ENCODE measurements at places on chromosomes 16 and 17.
A peak's percentile ranks its signal among the peaks of the same experiment; 100 is the strongest.

DNA sequence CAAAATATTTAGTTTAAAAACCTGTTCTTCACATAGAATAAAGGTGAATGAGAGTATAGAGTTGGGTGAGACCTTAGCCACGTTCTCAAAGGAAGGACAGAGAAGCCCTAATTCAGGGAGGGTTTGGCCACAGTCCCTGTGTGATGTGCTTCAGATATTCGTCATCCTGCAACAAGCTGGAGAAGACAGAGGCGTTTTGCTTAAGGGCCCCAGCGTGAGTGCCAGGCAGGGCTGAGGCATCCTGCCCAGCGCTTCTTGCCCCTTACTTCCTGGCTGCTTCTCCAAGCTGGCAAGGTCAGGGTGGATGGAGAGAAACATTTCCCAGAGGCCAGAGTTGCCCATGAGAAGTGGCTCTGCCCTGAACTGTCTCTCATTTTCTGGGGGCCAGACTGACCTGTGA, 46.9 kb downstream of the AXIN2 start:
- DNase-seq: no peak

DNA sequence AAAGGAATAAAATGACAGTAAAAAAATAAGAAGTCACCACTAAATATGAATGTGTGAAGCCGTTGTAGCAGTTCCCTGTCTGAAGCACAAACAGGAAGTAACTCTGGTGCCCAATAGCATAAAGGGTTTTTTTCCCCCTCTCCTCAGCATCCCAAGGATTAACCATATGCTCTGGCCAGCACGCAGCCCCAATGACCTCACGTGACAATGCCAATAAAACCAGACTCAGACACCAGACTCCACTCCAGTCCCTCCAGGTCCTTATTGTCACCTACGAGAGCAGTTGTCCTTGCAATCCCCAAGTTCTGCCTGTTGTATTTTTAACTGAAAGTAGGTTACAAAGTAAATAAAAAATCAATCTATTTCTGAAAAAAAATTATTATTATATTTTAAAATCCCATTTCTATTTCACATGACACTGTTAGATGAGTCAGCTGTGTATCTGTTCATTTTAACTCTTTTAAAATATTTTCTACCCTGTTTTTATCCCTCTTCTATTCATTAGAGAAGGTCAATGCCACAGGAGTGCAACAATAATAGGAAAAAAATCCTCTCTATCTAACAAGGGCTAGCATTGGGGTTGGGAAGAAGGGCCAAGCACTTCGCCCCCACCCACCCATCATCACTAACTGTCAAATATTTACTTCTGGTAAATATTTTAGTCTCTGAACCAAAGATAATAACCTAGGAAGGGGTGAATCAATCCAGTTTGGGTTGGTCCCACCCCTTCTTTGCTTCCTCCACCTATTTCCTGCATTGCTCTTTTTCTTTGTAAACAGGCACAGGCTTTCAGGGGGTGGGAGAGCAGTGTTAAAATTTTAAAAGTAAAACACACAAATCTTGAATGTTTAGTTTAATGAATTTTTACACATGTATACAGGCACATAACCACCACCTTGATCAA, 6.6 kb downstream of the PRAC1 start:
- DNase-seq: no peak

DNA sequence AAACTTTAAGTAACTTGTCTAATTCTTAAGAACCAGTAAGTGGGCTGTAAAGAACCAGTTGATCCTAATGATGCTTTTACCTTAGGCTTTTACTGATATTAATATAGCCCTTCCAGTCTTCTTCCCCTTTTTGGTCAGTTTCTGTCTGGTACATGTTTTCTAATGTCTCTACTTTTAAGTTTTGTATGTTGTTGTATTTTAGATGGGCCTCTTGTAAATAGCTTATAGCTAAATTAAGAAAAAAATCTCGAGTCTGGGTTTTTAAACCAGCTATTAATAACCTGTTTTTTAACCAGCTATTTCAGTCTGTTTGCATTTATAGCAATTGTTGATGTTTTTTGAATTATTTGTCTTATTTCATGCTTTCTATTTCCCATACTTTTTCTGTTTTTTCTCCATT, 79.0 kb downstream of the PITPNC1 start:
- DNase-seq: no peak

GRCh38 chr16:51119556-51119955, 31.5 kb downstream of the SALL1 start:
- no peak for DNase-seq

DNA sequence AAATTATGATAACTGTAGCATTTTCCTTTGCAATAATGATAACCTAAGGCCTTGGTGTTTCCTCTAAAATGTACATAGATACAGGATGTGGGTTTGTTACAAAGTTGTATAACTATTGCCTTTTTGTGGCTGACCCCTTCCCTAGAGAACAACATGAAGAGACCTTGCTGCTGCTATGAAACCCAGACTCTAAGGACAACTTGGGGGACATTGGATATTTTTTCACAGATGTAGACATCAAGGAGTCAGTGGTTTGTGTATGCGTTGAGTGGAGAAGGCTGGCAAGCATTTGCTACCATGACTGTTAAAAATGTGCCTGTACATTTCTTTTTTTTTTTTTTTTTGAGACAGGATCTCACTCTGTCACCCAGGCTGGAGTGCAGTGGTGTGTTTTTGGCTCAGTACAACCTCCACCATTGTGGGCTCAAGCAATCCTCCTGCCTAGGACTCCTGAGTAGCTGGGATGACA, 12.3 kb downstream of the HMOX2 start:
- no peak for DNase-seq

DNA sequence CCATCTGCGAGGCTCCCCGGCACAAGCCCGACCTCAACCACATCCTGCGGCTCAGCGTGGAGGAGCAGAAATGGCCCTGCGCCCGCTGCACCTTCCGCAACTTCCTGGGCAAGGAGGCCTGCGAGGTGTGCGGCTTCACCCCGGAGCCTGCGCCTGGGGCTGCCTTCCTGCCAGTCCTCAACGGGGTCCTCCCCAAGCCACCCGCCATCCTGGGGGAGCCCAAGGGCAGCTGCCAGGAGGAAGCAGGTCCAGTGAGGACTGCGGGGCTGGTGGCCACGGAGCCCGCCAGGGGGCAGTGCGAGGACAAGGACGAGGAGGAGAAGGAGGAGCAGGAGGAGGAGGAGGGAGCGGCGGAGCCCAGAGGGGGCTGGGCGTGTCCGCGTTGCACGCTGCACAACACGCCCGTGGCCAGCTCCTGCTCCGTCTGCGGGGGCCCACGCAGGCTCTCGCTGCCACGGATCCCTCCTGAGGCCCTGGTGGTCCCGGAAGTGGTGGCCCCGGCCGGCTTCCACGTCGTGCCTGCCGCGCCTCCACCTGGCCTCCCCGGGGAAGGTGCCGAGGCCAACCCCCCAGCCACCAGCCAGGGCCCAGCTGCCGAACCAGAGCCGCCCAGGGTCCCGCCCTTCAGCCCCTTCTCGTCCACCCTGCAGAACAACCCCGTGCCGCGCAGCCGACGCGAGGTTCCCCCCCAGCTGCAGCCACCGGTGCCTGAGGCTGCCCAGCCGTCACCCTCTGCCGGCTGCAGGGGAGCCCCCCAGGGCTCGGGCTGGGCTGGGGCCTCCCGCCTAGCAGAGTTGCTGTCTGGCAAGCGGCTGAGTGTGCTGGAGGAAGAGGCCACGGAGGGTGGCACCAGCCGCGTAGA, 13.1 kb upstream of the PRR35 start:
- DNase-seq: no peak

- DNase-seq: peak; percentile 9
Observed at GRCh38 chr17:45946841-45947256, 52.2 kb upstream of the STH start.

DNA sequence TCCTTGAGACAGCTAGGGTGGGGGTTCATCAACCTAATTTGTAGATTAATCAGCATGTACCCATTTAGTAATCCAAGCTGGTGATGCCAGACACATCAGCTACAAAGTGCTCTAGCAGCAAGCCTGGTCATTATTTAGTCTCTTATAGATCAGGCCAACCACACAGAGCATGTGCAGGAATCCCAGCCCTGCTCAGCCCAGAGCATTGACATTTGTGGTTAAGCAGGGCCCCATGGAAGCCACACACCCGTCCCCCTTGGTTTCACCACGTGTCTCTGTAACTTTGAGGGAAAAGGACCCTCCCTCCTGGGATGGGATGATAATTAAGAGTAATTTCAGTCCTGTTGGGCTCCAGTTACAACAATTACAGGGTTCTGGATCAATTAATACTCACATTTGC, 268.8 kb upstream of the RPL38 start:
- DNase-seq: no peak

GRCh38 chr16:68360956-68361355, 50.1 kb downstream of the PRMT7 start:
- no peak for DNase-seq

GRCh38 chr16:11138022-11138768, 117.8 kb downstream of the SOCS1 start:
- no peak for DNase-seq

GRCh38 chr16:53503991-53504663, 1.1 kb upstream of the AKTIP start:
- DNase-seq: peak; percentile 60

DNA sequence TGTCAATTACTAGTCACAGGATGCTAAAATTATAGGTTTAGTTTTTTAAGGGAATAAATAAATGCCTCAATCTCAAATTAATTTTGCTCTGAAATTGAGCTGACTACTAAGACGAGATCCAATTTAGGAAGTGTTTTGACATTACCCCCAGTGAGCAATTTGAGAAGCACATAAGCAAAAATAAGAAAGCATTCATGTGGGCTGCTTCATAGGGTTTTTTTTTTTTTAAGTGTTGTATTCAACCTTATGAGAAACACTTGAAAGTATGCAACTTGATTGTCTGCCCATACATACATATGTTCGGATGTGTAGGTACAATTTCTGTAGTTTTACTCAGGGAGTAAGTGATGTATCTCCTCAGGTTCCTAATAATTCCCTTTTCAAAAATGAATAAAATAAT, 77.6 kb downstream of the PRKCA start:
- no peak for DNase-seq

GRCh38 chr16:73887911-73888310, 408.7 kb upstream of the PSMD7 start:
- DNase-seq: no peak

- DNase-seq: no peak
Observed at GRCh38 chr17:30379303-30379902, 676 bp downstream of the CPD start.

GRCh38 chr17:31373150-31374093, 18.1 kb upstream of the RAB11FIP4 start:
- DNase-seq: peak; percentile 86

DNA sequence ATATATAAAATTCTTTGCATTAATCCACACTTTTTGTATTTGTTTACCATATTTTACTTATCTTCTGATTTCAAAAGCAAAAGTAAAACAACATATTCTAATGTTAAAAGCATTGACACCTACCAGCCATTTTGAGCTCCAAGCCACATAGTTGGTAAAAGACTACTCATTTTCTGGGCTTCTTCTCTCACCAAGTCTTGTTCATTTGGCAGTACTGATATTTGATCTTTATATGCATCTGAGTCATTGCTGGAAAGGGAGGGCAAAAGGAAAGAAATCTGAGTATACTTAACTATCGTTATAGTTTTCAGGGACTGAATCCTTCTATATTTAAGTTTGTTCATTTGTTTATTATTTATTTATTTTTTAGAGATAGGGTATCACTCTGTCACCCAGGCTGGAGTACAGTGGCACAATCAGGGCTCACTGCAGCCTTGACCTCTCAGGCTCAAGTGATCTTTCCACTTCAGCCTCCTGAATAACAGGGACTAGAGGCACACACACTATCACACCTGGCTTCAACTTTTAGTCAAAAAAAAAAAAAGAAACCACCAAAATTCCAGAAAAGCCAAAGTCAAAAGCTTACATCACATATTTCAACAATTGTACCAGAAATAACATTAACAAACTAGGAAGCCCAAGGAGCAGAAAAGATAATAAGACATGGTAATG, 121.0 kb upstream of the TOB1 start:
- DNase-seq: peak; percentile 68

DNA sequence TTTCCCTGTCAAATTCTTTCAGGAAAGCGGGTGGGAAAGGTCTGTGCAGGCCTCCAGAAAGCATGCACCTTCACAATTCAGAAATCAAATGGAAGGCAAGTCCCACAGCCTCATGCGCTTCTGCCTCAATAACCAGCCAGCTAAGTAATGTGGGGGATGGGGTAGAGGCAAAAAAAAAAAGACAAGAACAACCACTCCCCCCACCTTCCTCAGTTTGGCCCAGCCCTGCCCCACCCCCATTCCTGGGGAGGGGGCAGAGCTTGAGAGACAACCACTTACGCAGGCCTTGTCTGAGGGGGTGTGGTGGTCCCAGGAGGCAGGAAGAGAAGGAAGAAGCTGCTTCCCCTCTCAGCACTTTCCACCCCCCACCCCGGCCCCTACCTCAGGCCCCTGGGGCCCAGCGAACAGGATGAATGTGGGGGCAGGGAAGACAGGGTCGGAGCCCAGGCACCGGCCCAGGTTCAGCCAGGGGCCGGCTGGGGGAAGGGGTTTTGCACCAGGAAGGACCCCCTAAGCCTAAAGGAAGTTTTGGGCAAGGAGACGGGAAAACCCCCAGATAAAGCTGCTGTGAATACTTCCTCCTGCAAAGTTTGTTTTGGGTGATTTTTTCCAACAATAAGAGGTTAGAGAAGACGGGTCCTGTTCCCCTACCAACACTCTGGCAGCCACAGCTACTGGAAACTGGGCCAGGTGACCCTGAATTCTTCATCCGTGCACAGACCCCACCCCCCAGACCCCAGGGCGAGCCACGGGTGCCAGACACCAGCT, 1.2 kb downstream of the JUP start:
- DNase-seq: peak; percentile 70

DNA sequence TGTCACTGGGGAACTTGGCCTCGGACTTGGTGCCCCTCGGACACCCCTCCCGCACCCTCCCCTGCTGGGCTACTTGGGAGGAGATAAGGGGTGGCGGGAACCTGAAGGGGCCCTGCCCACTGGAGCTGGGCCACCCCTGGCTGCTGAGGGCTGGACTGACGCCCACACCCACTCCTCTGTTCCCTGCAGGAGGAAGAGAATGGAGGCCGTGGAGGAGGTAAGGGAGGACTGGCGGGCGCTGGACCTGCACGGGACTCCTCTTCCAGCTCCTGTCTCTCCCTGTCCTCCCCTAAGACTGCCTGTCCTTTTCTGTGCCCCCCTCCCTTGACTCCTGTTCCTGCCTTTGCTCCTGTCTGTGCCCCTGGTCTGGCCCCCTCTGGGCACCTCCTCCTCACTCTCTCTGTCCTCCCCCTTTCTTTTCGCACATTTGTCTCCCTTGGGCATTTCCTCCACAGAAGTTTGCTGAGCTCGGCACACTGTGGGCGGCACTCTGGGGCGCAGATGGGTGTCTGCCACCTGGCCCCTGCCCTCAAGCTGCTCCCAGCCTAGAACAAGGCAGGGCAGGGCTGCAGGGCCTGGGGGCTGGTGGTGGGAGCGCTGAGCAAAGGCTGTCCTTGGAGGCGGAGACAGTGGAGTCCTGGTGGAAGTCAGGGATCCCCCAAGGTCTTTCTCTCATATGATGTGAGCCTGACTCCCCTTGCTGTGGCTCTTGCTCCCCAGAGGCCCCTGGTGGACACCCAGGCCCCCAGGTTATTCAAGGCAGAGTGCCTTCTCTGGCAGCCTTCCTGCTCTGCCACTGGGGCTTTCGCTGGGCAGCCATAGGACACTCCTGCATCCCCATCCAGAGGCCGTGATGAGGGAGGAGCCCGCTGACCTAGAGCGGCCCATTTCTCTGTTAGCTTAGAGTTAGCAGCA, 32.7 kb downstream of the ARHGAP23 start:
- no peak for DNase-seq

All from choroid plexus epithelial cell (primary cell).